ENCODE measurements at places on chromosomes 11 and 22.

- DNase-seq, result no peak
Measured at GRCh38 chr22:36049678-36049997, 21.0 kb upstream of the RBFOX2 start.

- no peak for DNase-seq
Measured at GRCh38 chr22:33597274-33597985, 322.8 kb downstream of the LARGE1 start.

DNA sequence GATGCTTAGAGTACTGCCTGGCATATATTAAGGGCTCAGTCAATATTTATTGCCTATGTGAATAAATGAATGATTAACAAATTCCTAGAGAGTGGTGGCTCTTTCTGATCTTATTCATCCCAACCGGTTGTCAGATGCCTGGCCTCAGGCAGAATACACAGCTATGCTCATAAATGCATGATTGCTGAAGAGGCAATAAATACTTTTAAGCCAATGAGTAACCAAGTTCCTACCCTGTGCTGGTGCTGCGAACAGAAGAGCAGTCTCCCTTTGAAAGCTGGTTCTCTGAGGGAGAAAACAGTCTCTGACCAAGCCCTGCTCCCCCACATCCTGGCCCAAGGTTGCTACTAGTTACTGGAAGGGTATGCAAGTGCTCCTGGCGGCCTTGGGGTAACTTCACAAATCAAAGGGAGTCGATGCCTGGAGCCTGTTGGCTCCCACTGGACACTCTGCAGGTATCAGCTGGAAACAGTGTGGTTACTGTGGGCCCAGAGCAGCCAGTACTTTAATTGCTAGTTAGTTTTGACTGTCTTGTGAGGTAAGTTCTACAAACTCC is 2.8 kb downstream of the USH1C start:
- DNase-seq, result no peak

DNA sequence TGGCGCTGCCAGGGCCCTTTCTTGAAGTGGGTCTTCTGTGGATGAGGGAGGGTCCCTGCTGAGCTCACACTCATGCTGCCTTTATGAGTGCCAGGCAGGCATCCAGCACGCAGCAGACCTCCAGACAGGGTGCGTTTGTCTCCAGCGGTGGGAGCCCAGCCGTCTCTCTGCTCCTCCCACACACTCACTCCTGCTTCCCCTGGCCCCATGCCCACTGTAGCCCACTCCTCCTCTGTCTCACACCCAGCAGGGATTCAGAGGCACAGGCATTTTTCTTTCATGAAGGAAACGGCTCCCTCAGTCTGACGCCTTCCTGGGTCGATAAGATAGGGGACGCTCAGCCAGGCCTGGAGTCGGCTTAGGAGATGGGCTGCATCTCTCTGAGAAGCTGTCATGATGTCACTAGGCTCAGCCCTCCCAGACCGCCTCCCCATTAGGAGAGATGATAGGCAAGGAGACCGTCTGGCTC is 183.9 kb upstream of the NCAM1 start:
- DNase-seq, result no peak

DNA sequence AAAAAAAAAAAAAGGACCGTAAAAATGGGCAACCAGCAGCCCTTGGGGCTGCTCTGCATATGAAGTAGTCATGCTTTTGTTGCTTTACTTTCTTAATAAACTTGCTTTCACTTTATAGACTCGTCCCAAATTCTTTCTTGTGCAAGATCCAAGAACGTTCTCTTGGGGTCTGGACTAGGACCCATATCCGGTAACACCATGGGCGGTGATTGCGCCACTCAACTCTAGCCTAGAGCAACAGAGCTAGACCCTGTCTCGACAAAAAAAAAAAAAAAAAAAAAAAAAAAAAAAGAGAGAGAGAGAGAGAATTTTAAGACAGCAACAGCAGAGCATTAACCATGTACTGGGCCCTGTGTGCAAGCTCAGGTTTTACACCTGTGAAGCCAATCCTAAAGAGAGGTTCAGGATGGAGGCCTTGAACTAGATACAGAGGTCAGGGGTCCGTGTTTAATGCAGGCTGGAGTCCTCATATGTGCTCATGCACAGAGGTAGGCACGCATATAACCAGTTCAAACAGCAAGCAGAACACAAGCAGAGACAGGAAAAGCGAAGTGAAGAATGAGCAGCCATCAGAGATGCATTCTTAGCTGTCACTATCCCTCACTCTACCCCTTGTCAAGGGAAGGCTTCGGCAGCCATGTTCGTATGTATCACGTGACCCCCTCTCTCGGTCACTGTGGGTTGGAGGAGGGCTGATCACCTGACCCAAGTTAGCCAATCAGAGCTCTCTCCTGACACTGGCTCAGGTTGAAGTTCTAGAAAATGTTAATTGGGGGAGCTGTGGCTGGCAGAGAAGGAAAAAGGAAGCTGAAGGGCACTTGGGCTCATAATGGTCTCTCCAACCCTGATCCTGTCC is 16.7 kb upstream of the SYT12 start:
- peak; percentile 77 for DNase-seq

- no peak for DNase-seq
Measured at GRCh38 chr22:21961886-21962654, 9.4 kb upstream of the PPM1F start.

DNA sequence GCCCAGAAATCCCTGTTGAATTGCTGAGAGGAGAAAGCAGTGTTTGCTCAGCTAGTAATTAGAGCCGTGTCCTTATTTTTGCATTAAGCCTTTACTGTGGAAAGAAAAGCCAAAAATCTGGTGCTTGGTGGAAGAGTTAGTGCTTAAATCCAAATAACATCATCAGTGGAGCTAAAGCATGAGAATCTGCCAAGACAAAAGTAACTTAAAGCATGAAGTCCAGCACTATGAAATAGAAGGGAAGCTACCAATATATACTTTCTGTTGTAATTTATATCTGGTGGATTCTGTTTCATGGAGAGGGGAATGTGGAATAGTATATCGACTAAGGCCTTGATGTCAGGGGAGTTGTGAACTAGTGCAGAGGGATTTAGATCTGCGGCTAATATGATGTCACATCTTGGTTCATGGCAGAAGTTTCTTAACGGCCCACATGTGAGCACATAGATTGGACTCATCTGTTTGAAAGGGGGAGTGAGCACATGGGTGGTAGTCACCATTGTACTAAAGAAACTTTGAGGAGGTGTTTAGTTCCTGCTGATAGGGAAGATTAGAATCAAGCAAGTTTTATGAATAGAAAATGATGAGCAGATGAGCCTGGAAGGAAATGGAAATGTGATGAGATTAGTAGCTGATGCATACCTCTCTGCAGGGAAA is 224.4 kb upstream of the MTNR1B start:
- no peak for DNase-seq

GRCh38 chr22:38497869-38498268 is 8.2 kb downstream of the DDX17 start:
- no peak for DNase-seq

DNA sequence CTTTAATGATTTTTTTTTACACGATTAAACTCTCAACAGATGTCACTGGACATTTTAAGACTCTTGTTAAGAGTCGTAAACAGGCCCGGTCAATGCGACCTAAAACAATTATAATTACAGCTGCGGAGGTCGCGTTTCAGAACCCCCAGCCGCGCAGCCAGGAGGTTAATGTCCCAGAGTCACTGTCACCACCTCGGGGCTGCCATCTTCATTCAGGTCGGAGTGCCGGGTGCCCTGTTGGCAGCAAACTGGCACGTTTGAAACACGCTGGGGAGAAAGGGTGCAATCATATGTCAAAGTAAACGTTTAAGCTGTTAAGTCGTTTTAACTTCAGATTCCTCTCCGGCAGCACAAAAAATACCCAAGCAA is 711 bp upstream of the PHF21B start:
- DNase-seq, result no peak

GRCh38 chr22:38900677-38901076 is 28.7 kb upstream of the CBX6 start:
- DNase-seq, result no peak

GRCh38 chr22:46905415-46905814 is 143.0 kb downstream of the TBC1D22A start:
- DNase-seq, result no peak

- no peak for DNase-seq
Measured at GRCh38 chr11:69774354-69775162, 583 bp downstream of the FGF4 start.

GRCh38 chr22:47553436-47553835 is 791.0 kb downstream of the TBC1D22A start:
- no peak for DNase-seq

- DNase-seq, result peak; percentile 63
Measured at GRCh38 chr22:50306753-50307749, at the start of gene PLXNB2. Gene PLXNB2 (minus strand): TSS chr22:50307646. CDS start chr22:50290584, 17,062 bp downstream.

- no peak for DNase-seq
Measured at GRCh38 chr11:57214098-57214417, 23.0 kb downstream of the APLNR start.

- no peak for DNase-seq
Measured at GRCh38 chr22:11629661-11630385, 3898.2 kb upstream of the OR11H1 start.

GRCh38 chr11:3156282-3156660 is 8.8 kb downstream of the OSBPL5 start:
- DNase-seq, result no peak

GRCh38 chr11:120254788-120255518 is 15.0 kb downstream of the POU2F3 start:
- no peak for DNase-seq

- DNase-seq, result no peak
Measured at GRCh38 chr11:131810541-131810940, 440.1 kb downstream of the NTM start.

DNA sequence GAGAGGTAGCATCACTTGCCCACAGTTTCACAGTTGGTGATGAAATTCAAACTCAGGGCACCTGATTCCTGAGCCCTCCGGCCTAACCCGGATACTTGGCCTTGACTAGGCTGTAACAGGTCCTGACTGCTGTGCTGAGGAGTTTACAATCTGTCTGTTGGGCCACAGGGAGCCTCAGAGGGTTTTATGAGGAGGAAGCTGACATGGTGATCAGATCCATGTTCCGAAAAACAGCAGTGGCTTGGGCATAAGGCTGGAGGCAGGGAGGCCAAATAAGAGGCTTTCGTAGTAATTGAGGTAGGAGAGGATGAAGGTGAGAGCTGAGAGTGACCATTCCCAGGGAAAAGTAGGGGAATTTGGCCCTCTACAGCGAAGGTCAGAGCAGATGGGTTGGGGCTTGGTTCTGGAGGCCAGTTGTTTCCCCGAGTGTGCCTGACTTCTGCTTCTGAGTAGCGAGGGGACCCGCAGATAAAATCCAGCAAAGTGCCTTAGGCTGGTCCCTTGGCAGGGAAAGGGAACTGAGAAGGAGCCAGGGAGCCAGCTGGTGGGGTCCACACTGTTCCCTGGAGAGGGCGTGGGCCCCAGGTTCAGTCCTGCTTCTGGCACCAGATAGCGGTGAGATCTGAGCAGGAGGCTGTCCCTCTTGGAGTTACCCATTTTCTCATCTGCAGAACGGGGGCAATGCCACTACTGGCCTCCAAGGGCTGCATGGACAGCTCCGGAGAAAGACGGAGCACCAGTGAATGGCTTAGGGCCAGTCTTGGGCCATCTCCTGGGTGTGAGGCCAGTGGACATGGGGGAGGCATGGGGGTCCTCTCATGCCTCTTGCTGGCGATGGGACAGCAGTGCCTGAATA is 6.5 kb downstream of the PRDM11 start:
- DNase-seq, result no peak

- DNase-seq, result no peak
Measured at GRCh38 chr11:88098289-88098688, 77.0 kb downstream of the RAB38 start.

GRCh38 chr11:95293116-95293515 is 62.1 kb upstream of the SESN3 start:
- DNase-seq, result no peak

- DNase-seq, result no peak
Measured at GRCh38 chr11:5196731-5197130, 3.8 kb downstream of the OR51V1 start.

GRCh38 chr11:119779195-119780071 is 50.4 kb upstream of the NECTIN1 start:
- DNase-seq, result no peak

- no peak for DNase-seq
Measured at GRCh38 chr11:24748261-24748660, 251.4 kb downstream of the LUZP2 start.

DNA sequence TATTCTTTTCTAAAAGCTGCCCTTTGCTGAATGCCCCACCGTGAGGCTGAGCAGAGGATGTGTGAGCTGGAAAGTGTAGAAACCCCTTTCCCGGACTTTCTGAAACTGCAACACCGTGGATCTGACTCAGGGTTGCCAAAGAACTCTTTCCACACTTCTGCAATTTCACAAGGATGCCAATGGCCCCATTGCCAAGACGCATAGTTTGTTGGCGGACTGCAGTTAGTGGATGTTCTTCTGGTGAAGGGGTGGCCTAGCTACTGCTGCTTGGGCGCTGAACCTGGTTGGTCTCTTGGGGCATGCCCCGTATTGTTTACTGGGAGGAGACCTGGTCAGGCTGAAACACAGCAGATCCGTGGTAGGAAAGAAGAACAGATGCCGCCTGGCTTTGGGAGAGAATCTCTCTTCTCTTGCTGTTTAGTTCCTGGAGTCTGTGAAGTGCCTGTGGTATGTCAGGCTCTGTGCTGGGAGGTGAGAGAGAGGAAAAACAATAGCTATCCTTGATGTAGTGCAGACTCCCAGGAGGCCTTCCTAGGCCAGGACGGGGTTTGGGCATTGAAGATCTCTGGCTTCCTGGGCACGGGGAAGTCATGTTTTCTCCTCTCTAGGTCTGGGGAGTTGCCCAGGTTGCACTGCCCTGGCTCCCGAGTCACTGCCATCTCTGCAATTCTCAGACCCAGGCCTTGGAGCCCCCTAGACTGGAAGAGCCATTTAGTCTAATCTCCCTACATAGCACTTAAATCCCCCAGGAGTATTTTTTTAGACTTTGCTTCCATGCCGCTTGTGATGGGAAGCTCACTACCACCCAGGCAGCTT is 26.9 kb downstream of the CD82 start:
- no peak for DNase-seq

- DNase-seq, result no peak
Measured at GRCh38 chr11:79381036-79381435, 59.8 kb downstream of the TENM4 start.

DNA sequence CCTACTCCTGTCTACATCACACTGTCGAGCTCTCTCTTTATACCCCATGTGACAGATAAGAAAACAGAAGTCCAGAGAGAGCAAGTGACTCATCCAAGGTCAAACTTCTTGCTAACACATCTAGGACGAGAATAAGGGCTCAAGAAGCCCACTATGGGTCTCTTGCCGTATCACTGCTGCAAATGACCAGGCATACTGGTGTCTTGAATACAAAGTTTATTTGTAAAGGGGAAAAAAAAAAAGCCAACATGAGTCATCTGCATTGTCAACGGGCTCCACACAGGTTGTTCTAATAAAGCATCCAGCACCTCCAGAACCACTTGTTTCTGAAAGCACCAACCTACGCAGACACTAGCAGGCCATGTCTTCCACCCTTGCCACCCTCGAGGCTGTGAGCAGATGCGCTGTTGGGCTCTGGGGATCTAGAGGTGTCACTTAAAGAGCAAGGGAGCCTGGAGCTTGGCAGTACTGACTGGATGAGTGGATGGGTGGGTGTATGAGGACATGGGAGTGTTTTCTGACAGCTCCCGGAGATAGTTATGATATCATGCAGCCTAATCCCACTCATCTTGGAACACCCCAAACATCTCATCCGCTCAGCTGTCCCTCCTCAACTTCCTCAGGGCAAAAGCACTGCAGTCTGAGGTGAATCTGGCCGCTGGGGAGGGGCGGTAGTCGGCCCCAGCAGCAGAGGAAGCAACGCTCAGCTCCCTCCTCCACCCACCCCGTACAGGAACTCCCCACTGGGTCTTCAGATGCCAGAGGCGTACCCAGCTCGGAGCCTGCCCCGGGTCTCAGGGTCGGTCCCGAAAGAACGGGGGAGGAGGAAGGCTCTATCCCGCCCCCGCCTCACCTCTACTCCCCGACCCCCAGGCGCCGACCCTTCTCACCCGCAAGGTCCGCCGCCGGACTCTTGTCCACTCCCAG is 1.0 kb downstream of the SMCO4 start:
- peak; percentile 40 for DNase-seq
